Psoas muscle (tissue), 8 donors: ENCODE measurements at places on chromosomes 4 and X. TPM values are rescaled to one million over a fixed set of nuclear protein-coding genes. Genes with fewer than 3 reads are reported as not detected.

DNA sequence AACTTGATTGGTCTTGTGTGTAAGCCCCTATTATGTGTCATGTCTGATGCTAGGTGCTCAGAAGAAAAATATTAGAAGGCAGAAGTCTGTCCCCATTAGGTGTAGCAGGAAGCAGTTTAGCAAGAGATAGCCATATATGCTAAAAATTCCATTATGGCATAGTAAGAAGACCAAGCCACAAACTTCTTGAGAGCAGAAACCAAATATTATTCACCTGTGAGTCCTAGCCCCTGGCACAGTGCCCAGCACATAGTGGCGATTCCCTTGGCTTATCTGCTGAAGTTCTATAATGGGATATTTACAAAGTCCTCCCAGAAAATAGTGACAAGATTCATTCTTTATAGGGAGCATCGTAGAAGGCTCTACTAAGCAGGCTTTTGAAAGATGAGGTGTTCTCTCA, 174.4 kb downstream of the RAB28 start:
- H3K4me3 ChIP-seq, result no peak overlapping the region
- H3K36me3 ChIP-seq, result no peaks in the 10 kb centered on the region
- no peak overlapping the region for H3K27ac ChIP-seq
- H3K4me1 ChIP-seq, result no peaks in the 10 kb centered on the region

The AKAP17A gene
- 13.6 TPM for total RNA-seq

The POU4F2 gene
- not detected for total RNA-seq

The CXorf49B gene
- total RNA-seq, result not detected

The IL1RAPL1 gene
- 0.27 TPM for total RNA-seq

- H3K36me3 ChIP-seq, result no peaks in the 10 kb centered on the region
- DNase-seq, result no peak
- H3K27me3 ChIP-seq, result no peaks in the 10 kb centered on the region
Measured at GRCh38 chrX:51922561-51922960, 29.1 kb downstream of the MAGED1 start.

The PGM2 gene
- total RNA-seq, result 4.0 TPM

- no peaks in the 10 kb centered on the region for H3K27me3 ChIP-seq
- no peaks in the 10 kb centered on the region for H3K36me3 ChIP-seq
- H3K27ac ChIP-seq, result peak overlapping the region; percentile 99
- H3K4me1 ChIP-seq, result peaks cover 23% of the 10 kb centered on the region
Measured at GRCh38 chr4:139557556-139558110, 1.6 kb upstream of the SETD7 start.

GRCh38 chr4:120694973-120695372, 227.6 kb downstream of the PRDM5 start:
- DNase-seq, result no peak
- H3K27ac ChIP-seq, result no peak overlapping the region
- H3K4me1 ChIP-seq, result no peaks in the 10 kb centered on the region
- H3K4me3 ChIP-seq, result no peak overlapping the region
- no peaks in the 10 kb centered on the region for H3K27me3 ChIP-seq

DNA sequence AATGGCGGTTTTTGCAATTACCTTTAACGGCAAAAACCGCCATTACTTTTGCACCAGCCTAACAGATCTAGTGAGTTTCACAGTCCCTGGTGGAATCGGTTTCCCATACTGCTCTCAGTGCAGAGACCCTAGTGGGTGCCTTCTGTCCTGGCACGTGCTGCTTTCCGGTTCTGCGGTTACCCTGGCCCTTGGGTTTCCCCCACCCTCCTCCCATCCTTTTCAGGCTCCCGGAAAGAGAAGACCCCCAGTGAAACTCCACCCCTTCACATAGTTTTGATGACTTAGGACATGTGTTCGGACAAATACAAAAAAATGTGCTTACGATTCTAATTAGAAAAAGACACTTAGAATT, 36.9 kb downstream of the NLGN3 start:
- H3K36me3 ChIP-seq, result no peaks in the 10 kb centered on the region
- H3K27me3 ChIP-seq, result no peaks in the 10 kb centered on the region
- peak overlapping the region; percentile 67 for H3K4me3 ChIP-seq
- DNase-seq, result no peak
- peak overlapping the region; percentile 89 for H3K27ac ChIP-seq

The SERTM2 gene
- total RNA-seq, result 0.05 TPM

GRCh38 chrX:39019056-39019455, 217.8 kb downstream of the MID1IP1 start:
- no peaks in the 10 kb centered on the region for H3K36me3 ChIP-seq
- H3K27me3 ChIP-seq, result no peaks in the 10 kb centered on the region
- no peak overlapping the region for H3K4me3 ChIP-seq
- no peak for DNase-seq
- no peak overlapping the region for H3K27ac ChIP-seq

The HTN1 gene
- total RNA-seq, result not detected

The SHOX gene
- total RNA-seq, result not detected

DNA sequence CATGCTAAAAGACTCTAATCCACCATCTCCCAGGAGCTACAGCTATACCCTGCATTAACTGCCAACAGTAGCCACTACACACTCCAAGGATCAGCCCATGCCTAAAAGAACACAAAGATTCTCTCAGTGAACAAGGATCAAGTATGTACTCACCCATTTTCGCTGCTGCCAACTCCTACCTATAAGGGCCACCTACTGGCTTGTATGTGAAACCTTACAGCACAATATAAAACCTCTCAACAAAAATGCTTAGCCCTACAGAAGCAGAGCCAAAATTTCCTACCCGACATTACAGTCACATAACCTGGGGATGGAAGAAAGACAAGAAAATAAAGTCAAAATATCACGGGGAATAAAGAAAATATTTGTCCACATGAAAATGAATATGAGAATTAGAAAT, 562.8 kb upstream of the POU3F4 start:
- no peak for DNase-seq
- no peak overlapping the region for H3K4me3 ChIP-seq
- no peaks in the 10 kb centered on the region for H3K27me3 ChIP-seq
- no peaks in the 10 kb centered on the region for H3K4me1 ChIP-seq

DNA sequence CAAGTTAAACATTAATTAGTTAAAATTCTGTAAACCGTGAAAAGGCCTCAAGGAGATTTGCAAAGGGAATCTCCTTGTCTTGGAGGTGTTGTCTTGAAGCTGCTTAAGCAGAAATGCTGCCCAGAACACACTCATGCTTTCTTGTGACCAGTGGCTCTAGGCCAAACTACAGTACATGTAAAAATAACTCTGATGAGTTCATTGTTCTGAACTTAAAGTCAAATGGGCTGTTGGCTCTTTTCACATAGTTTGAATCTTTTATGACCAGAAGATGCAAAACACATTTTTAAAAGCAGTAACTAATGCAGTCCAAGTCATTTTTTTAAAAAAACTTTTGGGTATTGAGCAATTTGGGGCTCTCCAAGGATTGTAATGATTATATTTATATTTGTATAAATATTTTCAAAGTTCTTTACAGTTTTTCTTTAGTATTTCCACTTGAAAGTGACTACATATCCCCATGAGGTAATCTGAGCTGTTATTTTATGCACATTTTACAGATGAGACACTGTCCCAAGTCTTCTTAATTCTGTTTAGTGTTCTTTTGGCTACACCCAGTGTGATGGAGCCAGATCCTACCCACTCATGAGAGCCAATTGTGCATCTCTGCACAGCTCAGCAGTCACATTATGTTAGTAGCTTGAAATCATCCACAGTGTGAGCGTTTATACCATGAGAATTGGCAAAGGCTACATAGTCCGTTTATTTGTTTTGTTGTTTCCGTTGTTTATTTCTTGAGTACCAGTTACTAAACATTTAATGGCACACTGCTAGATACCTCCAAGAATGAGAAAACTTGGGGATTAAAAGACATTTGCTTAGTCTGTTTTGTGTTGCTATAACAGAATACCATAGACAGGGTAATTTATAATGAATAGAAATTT, 112.8 kb upstream of the ATXN3L start:
- no peaks in the 10 kb centered on the region for H3K36me3 ChIP-seq
- peak overlapping the region; percentile 41 for H3K27ac ChIP-seq
- no peak overlapping the region for H3K4me3 ChIP-seq

DNA sequence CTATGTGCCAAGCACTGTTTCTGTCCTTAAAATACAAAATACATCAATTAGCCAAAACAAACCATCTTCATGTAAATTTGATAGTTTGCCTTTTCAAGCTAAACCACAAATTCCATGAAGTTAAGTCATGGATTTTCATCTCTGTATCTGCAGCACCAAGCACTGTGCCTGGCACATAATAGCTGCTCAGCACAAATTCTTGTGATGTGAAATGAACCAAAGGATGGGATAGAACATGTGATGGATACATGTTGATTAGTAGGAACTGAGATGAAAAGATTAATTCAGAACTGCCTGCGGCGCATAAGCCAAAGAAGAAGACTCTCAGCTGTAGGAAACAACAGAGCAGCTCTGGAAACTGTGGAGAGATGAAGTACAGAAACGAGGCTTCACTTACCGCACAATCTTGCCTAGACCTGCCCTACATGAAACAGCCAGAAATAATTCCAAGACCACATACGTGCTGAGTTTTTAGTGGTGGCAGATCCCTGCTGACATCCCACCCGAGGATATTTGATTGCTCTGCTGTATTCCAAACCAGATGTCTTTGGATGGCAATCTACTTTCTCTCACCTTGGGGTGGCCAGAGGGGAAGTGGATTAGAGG, 40.9 kb upstream of the DCLK2 start:
- no peaks in the 10 kb centered on the region for H3K4me1 ChIP-seq
- no peak overlapping the region for H3K4me3 ChIP-seq
- no peaks in the 10 kb centered on the region for H3K36me3 ChIP-seq
- DNase-seq, result no peak
- no peak overlapping the region for H3K27ac ChIP-seq

The PRIMPOL gene
- 10.1 TPM for total RNA-seq

The GPRASP1 gene
- 1.9 TPM for total RNA-seq

- H3K27me3 ChIP-seq, result no peaks in the 10 kb centered on the region
- H3K27ac ChIP-seq, result no peak overlapping the region
- no peaks in the 10 kb centered on the region for H3K4me1 ChIP-seq
- no peak for DNase-seq
- H3K4me3 ChIP-seq, result no peak overlapping the region
Measured at GRCh38 chr4:171022824-171023230, 790.4 kb upstream of the GALNTL6 start.

DNA sequence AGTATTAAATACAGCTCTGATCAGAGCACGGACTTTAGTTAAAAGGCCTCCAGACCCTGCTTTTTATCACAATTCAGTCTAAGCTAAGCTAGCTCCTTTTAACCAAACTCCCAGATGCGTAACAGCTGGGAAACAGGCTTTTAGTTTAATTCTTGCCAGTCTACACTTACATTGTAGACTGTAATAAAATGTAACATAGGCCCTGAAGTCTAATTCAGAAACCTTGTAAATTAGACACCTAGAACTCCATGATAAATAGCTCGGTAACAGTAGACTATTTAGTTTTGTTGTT, 20.1 kb downstream of the FBXO8 start:
- H3K27ac ChIP-seq, result no peak overlapping the region
- H3K4me1 ChIP-seq, result peaks cover 11% of the 10 kb centered on the region
- no peaks in the 10 kb centered on the region for H3K36me3 ChIP-seq
- DNase-seq, result no peak

- no peak overlapping the region for H3K27ac ChIP-seq
- no peaks in the 10 kb centered on the region for H3K4me1 ChIP-seq
- H3K36me3 ChIP-seq, result no peaks in the 10 kb centered on the region
Measured at GRCh38 chr4:59570860-59571476, 1629.2 kb upstream of the ADGRL3 start.

GRCh38 chr4:117084866-117085701, at the start of gene TRAM1L1:
Gene TRAM1L1, minus strand, starts transcription at chr4:117085576. Its CDS starts 183 bp downstream, at chr4:117085393.
- H3K27ac ChIP-seq, result no peak within 1 kb of the TSS
- H3K4me3 ChIP-seq, result peak within 1 kb of the TSS; percentile 65
- DNase-seq, result peak; percentile 64
- no peaks in the 10 kb centered on the region for H3K27me3 ChIP-seq
- H3K36me3 ChIP-seq, result no peaks in the 10 kb centered on the region
- no peaks in the 10 kb centered on the region for H3K4me1 ChIP-seq

The SLC10A6 gene
- total RNA-seq, result not detected

GRCh38 chr4:90121676-90122354, 5.4 kb upstream of the CCSER1 start:
- H3K27me3 ChIP-seq, result peaks cover 3% of the 10 kb centered on the region
- no peak for DNase-seq
- no peak overlapping the region for H3K27ac ChIP-seq
- no peaks in the 10 kb centered on the region for H3K4me1 ChIP-seq
- H3K4me3 ChIP-seq, result no peak overlapping the region

GRCh38 chr4:5366009-5366386, 314.7 kb downstream of the STK32B start:
- no peaks in the 10 kb centered on the region for H3K27me3 ChIP-seq
- H3K4me3 ChIP-seq, result no peak overlapping the region
- H3K4me1 ChIP-seq, result no peaks in the 10 kb centered on the region
- no peak for DNase-seq
- H3K27ac ChIP-seq, result no peak overlapping the region

The ARSJ gene
- 0.30 TPM for total RNA-seq

DNA sequence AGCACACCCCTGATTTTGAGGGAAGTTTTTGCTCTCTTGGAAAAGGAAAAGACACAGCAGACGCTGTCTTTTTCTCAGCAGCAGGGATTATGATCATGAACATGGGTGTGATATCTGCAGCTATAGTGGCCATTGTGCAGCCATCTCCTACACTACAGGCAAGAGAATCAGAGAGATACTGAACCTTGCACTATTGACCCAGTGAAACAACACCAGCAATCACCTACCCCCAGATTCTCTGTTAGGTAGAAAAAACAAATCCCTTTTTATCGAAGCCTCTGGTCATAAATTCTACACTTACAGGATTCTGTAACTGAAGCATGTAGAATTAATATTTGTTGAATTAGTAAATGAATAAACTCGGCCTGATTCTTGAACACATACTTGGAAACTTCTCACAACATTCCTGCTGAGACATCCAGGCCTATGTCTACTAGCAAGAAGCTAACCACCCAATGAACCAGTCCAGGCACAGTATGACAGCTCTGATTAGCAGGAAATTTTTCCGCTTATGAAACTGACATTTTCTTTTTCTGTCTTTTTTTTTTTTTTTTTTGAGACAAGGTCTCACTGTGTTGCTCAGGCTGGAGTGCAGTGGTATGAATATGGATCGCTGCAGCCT, 5.0 kb upstream of the AFAP1 start:
- DNase-seq, result no peak
- H3K27me3 ChIP-seq, result no peaks in the 10 kb centered on the region
- no peaks in the 10 kb centered on the region for H3K4me1 ChIP-seq
- H3K4me3 ChIP-seq, result no peak overlapping the region

The FATE1 gene
- total RNA-seq, result not detected
